Stimulated activated CD8-positive, alpha-beta memory T cell treated with anti-CD3 and anti-CD28 coated beads, Interleukin-4, amount 100 ng/mL, for 1 hour (primary cell): ENCODE measurements at places on chromosomes 4 and X.

DNA sequence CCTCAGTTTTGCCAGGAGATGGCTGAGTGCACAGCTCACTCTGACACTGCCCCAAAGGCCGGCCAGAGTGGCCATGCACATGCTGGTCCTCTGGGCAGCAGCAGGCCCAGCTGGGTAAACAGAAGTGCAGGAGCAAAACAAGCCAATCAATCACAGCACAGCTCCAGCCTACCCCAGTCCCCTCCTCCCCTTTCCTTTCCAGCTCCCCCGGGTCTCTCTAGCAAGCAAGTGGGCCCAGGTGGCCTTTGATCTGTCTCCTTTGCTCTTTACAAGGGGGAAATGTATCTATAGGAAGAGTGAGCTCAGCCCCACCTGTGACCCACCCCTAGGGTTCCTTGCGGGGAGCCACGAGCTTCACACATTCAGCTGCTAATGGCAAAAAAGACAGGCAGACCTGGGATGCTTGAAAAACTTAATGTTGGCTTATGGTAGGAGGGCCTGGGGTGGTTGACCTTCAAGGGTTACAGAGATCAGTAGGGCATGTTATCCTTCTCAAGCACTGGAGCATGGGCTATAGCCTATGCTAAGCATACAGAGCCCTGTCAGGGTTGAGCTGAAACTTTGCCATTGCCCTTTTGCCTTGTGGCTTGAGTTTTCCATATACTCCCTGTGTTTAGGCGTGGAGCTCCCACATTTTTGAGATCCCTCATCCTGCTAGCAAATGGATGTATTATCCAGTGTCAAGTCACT is 57.8 kb upstream of the PLAC1 start:
- DNase-seq, result no peak

DNA sequence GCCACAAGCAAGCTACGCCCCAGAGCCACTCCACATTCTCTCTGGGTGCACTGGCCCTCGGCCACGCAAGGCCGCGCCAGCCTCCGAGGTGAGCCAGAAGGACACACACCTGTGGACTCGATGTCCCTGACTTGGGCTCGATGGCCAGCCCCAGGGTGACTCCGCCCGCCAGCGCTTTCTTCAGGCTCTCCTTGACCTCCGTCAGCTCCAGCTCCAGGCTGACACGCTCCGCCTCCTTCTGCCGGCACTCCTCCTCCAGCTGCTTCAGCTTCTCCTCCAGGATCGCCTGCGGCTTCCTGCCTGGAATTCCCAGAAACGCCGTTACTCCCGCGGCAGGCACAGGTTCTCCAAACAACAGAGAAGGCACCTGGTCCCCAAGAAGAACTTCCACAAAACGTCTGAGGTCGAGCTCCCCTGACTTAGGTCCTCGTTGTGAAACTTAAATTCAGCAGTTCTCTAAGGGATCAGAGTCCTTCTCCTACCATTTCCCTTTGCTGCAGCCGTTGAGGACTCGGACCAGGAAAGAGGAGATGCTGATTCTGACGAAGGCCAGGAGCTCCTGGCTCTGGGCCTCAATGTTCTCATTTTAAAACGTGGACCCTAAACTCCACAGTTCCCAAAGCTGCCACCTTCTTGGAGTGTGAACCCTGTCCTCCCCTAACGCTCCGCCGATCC is 166.8 kb downstream of the AFAP1 start:
- no peak for DNase-seq

- no peak for DNase-seq
Observed at GRCh38 chr4:184907216-184907615, 81.4 kb upstream of the ACSL1 start.

DNA sequence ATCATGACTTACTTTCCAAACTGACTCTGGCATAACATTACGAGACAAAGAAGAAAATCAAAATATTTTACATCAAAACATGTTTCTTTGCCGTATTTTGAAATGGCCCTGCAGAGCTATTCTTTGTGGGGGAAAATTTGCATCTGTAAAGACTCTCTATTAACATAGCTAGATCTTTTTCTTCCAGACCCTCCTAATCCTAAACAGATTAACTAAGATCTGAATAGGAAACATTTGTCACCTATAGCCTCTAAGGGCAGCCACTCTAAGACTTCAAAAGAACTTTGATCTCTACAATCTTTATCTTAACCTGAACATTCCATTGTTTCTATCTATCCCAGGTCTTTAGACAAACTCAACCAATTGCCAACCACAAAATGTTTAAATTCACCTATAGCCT is 176.6 kb upstream of the CENPE start:
- no peak for DNase-seq

DNA sequence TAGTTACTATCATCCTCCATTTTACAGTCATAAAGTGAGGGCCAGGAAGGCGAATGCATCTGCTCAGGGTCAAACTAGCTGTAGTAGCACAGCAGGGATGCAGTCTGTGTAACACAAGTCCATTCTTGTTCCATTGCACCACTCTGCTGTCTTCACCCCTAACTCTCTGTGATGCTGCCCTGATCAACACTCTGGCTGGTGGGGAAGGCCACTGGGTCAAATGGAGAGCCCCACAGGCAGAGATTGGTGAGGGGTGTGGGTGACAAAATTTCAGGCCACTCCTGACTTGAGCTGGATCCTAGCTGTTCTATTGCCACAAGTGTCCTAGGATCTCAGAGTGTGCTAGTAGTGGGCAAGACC is 136.5 kb downstream of the PJA1 start:
- no peak for DNase-seq

- DNase-seq, result no peak
Observed at GRCh38 chr4:26176598-26177149, 144.1 kb upstream of the RBPJ start.

GRCh38 chrX:19772096-19772821 is 115.1 kb downstream of the SH3KBP1 start:
- no peak for DNase-seq

GRCh38 chr4:60544981-60545380 is 655.1 kb upstream of the ADGRL3 start:
- no peak for DNase-seq

GRCh38 chrX:103913356-103914020 is 48.9 kb upstream of the TMSB15B start:
- no peak for DNase-seq

DNA sequence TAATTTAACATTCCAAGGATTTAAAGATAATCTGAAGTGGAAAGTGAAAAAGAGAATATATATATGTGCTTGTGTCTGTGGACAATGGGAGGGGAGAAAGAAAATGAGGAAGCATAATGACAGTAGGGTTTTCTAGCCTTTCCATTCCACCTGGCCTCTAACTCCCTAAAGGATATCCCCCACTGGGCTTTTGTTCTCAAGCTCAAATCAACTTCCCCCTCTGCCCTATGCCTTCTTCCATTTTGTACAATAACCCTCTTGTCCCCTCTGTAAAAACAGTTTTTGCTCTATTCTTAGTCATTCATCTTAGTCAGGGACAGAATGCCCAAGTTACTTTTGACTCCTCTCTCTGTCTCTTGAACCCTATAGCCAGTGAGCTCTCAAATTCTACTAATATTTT is 23.6 kb downstream of the ANTXR2 start:
- DNase-seq, result no peak

DNA sequence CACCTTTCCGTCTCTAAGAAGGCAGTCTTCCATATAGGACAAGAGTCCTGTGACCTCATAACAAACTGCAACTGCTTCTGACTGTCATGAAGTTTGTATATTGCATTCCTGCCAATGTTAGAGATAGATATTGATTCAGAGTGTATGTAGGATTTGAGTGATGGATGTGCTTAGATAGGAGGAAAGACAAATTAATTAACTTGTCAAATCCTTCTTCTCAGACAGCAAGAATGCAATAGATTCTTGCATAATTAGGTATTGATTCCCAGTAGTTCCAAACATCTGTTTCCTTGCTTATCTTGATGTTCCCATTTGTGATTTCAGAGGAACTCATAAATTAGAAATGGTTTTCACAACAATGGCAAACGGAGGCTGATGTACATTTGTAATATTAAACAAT is 555.3 kb downstream of the TRAM1L1 start:
- DNase-seq, result no peak

GRCh38 chrX:120456973-120457372 is 12.1 kb downstream of the LAMP2 start:
- no peak for DNase-seq

DNA sequence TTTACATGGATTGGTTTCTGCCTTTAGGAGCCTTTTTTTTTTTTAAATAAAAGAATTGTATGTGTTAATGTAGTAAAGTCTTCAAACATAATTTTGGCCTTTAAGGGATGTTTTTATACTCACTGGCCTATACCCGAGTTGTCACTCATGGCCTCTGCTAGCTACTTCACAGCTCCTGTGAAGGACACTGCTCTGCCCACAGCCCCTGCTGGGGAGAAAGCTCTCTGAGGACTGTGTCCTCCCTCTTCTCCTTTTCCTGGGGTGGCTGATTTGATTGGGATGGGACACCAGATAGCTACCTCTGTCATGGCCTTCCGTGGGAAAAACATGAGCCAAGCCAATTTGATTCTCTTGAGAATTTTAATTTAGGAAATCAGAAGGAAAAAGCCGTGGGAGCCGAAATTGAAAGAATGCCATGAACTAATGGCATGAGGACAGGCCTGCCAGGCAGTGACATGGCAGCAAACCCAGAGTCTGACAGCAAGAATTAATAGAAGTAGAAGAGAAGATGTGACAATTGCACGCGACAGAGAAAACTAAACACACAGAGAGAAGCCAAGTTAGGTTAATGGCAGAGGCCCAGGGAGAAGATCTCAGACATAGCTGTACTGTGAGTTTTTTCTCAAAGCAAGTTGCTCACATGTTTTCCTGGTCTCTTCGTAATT is 81.4 kb downstream of the ARHGAP10 start:
- DNase-seq, result no peak

- no peak for DNase-seq
Observed at GRCh38 chr4:49032440-49033161, 46.5 kb downstream of the CWH43 start.

DNA sequence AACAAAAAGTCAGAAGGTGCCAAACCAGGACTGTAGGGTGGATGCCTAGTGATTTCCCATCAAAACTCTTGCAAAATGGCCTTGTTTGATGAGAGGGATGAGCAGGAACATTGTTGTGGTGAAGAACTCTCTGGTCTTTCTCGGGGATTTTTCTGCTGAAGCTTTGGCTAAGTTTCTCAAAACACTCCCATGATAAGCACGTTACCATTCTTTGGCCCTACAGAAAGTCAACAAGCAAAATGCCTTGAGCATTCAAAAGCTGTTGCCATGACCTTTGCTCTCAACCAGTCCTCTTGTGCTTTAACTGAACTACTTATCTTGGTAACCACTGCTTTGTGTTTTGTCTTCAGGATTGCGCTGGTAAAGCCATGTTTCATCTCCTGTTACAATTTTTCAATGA is 3.0 kb upstream of the SEC31A start:
- no peak for DNase-seq

GRCh38 chrX:134074151-134074550 is 88.8 kb upstream of the GPC3 start:
- no peak for DNase-seq

DNA sequence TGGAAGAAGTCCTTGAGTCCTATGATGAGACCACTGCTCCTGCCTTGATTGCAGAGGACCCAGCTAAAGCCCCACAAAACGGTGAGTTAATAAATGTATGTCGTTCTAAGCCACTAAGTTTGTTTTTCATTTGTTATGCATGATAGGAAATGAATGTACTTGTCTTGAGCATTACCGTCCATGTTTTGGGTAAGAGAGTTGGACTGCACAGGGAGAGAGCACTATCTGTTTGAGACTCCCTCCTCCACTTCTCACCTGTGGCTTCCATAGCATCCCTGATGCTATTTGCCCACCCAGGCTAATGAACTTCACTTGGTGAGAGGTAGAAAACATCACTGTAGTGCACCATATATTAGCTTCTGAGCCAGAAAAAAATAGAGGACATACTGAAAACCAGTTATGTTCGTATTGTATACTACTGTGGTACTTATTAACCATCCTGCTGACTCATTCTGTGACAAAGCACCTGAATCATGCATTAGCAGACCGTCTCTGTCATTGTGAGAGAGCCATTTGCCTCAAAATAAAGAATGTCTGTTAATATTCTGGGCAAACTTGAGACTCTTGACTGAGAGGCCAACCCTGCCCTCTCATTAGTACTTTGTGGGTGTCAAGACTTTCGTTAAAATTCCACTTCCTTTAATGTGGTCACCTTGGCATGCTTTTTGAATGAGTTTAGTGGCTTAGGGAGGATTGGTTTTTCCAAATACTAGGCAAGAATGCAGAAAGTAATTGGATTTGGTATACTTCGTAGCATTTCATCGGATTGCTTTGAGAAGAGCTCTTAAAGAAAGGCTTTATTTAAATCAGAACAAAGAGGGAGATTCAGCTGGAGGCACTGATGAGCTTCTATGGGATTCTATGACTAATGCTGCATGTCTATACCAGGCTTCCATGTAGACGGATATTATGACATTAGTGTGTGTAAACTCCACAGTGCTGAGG is 99.3 kb upstream of the GRPR start:
- no peak for DNase-seq

DNA sequence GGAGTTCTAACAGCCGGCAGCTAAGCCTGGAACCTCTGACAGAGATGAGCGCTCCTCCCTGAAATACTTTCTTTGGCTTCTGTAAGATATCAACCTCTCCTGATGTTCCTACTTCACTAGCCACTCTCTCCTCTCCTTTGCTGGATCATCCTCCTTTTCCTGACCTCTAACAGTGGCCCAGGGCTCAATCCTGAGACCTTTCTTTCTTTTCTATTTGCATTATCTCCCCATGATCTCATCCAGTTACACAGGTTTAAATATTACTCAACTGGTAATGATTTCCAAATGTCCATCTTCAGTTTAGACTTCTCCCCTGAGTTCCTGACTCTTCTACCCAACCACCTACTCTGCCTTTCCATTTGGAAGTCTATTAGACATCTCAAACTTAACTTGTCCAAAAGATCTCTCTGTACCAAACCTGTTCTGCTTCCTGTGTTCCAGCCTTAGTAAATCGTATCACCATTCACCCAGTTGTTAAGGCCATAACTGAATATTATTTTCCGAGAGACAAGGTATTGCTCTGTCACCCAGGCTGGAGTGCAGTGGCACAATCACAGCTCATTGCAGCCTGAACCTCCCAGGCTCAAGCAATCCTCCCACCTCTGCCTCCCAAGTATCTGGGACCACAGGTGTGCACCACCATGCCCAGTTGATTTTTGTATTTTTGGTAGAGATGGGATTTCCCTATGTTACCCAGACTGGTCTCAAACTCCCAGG is 41.1 kb downstream of the RFC1 start:
- DNase-seq, result no peak

DNA sequence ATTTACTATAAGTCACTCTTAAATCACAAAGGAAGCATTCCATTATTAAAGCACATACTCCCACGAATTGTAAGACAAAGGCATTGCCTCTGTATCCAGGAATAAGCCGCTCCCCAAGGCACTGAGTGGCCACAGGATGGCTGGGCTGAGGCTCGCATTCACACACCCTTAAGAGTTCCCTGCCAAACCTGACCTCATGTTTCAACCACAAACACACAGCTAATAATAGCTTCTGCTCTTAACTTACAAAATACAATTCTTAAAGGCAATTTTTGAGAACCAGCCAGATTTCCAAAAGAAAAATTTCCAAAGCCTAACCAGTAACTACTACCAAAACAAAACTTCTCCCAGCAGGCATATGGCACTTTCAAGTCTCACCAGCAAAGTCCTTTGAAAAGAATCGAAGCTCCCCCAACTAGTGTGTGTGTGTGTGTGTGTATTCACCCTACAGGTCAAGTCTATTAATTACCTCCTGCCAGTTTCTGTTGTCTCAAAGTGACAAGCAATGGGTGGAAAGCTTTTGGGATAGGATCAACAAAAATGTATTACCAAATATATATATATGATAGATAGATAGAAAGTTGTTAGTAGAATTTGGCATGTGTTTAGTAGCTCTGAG is 36.0 kb downstream of the ARHGAP6 start:
- DNase-seq, result no peak

- DNase-seq, result no peak
Observed at GRCh38 chr4:37381040-37381668, 136.6 kb downstream of the NWD2 start.

- DNase-seq, result no peak
Observed at GRCh38 chrX:152450076-152450475, 1.0 kb downstream of the GABRA3 start.
